ENCODE measurements at places on chromosomes 2 and 18.

DNA sequence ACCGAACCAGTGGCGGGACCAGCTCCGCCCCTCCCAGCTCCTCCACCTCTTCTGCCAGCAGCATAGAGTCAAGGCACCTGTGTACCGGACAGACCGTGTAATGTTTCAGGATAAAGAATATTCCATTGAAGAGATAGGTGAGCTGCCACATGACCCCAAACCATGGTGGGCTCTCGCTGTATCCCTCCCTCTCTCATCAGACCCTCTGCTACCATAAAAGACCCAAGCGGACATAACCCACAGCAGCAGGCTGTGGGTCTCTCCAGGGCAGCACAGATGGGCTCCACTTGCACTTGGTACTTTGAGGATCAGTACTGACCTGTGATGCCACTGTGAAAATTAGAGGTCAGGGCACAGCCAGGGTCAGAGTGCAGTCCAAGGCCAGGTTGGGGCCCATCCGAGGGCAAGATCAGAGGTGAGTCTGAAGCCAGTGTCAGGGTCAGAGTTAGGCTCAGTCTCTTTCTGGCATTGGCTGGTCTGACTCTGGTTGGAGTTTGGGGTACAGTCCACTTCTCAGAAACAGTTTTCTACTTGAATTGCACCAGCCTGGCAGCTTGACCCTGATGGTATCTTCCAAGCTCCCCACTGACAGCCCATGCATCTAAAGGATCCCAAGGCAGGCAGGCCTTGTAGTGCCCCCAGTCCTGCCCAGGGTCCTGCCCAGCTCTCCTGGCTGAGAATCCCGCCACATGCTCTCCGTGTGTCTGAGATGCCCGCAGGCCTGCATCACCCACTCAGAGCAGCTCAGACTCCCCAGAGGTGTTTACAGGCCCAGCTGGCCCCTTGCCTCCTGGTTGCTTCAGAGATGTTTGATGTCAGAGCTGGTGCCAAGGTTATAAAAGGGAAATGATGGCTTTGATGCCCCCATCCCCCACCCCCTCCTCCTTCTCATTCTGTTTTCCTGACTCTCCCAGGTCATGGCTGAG, 212.1 kb downstream of the DYSF start:
- DNase-seq = no peak

GRCh38 chr2:118098307-118099030, 10.2 kb downstream of the INSIG2 start:
- no peak for DNase-seq

DNA sequence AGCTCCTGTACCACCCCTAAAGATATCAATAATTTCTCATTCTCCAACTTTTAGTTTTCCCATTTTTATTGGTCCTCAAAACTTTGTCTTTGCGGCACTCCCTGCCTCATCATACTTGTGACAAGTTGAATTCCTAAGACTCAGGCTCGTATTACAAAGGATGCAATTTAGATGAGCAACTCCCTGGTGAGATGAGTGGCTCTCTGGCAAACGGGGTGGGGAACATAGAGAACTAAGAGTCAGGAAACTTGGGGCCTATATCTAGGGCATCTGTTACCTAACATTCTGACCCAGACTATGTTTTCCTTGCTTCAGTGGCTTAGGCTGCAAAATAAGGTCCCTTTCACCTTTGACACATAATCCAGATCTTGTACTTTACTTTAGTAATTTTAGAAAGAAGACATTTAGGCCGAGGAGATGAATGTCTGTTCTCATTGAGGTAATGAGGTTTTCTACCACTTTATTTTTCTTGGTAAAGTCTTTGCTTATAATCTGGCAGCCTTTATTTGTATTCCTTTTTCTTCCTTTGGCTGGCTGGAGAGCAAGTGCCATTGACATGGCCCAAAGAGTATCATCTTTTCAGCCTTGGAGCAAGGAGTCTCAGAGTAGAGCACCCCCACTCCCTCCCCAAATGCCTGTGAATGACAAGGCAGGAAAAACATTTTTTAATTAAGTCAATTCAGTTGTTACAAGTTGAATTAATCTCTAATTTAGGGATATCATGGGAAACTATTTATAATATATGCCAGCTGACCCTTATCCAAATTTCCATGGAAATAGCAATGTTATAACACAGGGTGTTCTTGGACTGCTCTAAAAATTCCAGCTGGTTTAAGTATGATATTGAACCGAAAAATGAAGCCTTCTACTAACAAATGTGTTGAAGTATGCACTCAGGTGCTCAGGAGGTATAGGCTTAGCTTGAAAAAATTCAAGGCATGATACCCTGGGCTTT, 15.2 kb downstream of the TSPYL6 start:
- DNase-seq = no peak

DNA sequence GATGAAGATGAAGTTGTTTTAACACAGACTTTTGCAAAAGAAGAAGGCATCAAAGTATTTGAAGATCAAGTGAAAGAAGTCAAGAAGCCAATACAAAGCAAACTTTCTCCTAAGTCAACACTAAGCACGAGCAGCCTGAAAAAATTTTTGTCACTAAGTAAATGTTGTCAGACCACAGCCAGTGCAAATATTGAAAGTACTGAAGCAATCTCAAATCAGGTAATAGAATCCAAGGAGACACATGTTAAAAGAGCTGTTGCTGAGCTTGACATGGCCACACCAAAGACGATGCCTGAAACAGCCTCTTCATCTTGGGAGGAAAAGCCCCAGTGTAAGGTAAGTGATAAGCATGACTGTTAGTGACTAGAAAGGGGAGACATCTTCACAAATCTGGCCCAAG, 75.1 kb downstream of the FSIP2 start:
- no peak for DNase-seq

- no peak for DNase-seq
These were observed 398.3 kb downstream of the TMX3 start for GRCh38 chr18:68316636-68317035.

- DNase-seq = no peak
These were observed 3.1 kb upstream of the DCTN1 start for GRCh38 chr2:74383254-74383653.

- DNase-seq = no peak
These were observed 7.1 kb upstream of the CELF4 start for GRCh38 chr18:37572736-37573135.

DNA sequence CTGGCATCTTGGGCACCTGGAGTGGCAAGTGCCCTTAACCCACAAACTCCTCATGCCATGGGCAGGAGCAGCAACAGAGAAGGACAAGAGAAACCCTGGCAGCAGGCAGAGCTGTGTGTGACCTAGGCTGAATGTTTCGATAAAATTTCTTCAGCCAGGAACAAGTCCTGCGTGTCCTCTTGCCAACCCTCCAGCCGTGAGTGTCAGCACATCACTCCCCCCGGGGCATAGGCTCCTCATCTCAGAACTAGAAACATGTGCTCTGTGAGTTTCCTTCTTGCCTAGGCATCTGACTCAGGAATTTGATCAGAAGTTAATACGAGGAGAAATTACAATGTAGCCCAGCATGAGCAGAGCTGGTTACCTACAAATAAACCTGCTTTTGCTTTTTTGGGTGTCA, 2.2 kb downstream of the ABCG8 start:
- no peak for DNase-seq

GRCh38 chr2:151981886-151982285, 117.0 kb downstream of the CACNB4 start:
- DNase-seq = no peak

GRCh38 chr2:216327447-216327935, 44.8 kb downstream of the MARCHF4 start:
- DNase-seq = no peak

DNA sequence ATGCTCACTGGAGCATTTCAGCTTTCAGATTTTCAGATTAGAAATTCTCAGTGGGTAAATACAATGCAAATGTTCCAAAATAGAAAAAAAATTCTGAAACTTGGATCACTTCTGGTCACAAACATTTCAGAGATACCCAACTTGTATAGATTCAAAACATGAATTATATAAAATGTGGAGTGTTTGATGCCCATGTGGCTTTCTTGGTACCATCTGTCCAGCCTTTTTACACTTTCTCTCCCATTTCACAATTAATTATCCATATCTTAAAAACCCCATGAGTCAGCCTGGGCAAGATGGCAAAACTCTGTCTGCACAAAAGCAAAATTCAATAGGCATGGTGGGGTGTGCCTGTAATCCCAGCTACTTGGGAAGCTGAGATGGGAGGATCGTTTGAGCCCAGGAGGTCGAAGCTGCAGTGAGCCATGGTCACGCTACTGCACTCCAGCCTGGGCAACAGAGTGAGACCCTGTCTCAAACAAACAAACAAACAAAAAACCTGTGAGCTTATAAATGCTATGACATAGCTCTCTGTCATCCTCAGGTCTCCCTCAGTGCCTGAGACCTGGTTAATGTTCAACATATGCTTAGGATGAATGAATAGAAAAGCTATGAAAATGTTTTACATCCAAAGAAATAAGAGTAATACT, 146.3 kb upstream of the TTC39C start:
- no peak for DNase-seq

- DNase-seq = no peak
These were observed 545.7 kb downstream of the ZEB2 start for GRCh38 chr2:143974262-143974661.

DNA sequence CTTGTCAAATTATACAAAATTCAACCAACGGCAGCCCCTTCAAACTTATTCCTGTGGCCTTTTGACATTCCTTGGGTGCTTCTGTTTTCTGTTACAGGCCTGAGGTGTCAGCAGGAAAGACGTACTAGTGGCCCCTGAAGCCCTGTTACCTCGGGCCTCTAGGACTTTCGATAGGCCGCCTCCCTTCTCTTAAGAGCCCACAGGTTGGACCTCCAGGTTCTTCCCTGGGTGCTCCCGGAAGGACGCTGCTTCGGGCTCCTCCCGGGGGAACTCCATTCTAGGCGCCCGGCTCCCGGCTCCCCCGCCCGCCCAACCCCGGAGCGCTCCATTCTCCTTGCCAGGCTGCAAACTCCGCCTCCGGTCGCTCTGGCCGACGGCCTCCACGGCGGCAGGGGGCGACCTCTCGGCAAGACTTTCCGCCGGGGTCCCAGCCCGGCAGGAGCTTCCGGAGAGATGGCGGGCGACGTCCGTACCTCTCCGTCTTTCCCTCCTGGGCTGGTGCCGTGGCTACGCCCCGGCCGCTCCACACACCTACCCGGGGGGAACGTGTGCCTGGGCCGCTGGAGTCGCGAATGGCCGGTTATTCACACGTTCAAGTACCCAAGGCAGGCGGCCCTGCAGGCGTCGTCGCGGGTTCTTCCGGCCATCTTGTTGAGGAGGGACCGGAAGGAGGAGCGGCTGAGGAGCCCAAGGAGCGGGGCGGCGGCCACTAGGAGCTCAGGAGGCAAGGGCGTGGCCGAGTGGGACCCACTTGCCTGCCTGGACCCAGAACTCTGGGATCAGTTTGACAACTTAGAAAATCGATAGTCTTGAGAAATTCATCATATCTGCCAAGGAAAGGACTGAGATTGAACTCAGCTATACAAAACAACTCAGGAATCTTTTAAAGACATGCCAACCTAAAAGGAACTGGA, 27.5 kb downstream of the BOLA3 start:
- peak; percentile 87 for DNase-seq

- DNase-seq = no peak
These were observed 41.3 kb downstream of the HDHD2 start for GRCh38 chr18:47108998-47109405.

DNA sequence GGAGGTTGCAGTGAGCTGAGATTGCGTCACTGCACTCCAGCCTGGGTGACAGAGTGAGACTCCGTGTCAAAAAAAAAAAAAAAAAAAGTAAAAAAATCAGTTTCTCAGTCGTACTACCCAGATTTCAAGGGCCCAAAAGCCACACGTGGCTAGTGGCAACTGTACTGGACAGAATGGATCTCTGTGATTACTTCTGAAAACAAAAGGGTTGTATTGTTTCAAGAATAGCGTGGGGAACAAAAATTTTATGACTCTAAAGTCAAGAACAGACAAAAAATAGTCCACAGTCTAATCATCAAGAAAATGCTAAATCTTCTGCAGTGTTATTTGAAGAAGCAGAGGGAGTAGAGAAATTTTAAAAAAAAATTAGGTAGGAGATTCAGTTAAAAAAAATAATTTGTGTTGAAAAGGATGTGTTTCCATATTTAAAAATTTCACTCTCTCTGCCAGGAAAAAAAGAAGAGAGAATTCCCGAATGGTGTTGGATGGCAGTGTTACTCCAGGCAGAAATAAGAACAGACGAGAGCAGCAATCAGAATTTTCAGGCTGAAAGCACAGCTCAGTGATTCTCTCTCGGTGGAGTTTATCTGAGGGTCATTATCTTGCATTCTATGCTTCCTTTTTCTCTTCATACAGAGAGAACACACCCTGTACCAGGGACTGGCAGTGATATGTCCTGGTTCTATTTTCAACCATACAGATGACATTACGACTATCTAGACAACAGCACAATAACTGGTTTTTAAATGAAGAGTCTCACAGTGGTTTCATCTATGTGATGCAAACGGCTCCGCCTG, 61.8 kb downstream of the CABYR start:
- peak; percentile 6 for DNase-seq

- no peak for DNase-seq
These were observed 205.9 kb downstream of the IKZF2 start for GRCh38 chr2:212945526-212945925.

- DNase-seq = no peak
These were observed 491.9 kb downstream of the IRS1 start for GRCh38 chr2:226307487-226308322.

- no peak for DNase-seq
These were observed 276.9 kb upstream of the CHAC2 start for GRCh38 chr2:53490659-53491058.

DNA sequence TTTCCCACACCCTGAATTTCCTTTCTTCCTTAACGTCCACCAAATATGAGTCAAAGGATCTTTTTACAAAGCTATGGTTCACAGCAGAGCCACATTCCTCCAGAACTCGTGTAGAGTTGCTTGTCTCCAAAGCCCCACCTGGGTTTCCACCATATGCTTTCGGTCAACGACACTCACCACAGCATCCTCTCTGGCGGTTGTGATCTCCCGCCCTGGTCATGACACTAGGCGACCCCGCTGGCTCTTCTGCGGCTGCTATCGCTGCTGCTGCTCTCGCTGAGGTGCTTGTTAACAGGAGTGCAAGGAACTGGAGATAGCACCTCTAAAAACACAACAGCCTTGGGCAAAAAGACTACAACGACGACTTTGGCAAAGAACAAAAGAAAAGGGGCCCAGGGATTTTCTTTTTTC, 340 bp downstream of the SLC40A1 start:
- peak; percentile 63 for DNase-seq

DNA sequence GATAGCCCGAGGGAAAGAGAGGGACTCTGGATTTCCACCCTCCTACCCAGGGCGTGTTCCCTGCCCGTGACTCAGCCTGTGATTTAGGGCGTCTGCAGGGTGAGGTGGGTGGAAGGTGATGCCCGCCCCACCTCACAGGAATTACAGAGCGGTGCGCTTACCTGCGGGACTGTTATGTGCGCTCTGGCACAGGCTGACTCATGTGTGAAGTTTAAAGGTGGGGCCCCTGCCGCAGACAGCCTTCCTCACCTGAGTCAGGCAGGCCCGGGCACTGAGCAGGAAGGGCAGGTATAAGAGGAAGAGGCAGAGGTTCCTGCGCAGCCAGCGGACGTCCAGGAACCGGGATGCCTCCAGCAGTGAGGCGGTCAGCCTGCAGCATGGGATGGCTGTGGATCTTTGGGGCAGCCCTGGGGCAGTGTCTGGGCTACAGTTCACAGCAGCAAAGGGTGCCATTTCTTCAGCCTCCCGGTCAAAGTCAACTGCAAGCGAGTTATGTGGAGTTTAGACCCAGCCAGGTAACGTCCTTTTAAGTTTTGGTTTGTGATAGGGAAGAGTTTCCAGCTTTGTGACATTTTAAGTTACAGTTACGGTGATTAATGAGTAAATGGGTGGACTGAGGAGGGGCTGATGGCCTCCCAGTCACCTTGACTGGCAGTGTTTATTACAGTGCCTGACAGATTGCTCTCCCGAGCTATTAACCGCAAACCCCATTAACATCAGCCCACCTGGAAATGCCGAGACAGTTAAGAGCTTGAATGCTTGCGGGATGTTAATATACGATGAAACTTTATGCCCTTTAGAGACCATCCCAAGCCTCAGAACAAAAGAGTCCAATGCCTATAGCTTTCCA, 141.6 kb upstream of the TTC39C start:
- no peak for DNase-seq

All from hematopoietic multipotent progenitor cell treated with erythropoietin and hydrocortisone succinate and interleukin-3 and kit ligand, for 8 days (in vitro differentiated cells).